Kidney capillary endothelial cell (primary cell): ENCODE measurements at places on chromosomes 11 and 22.

GRCh38 chr22:29813563-29813962, 24.5 kb downstream of the ASCC2 start:
- no peak for DNase-seq

- DNase-seq = no peak
These were observed 22.6 kb downstream of the C11orf71 start for GRCh38 chr11:114377612-114378267.

DNA sequence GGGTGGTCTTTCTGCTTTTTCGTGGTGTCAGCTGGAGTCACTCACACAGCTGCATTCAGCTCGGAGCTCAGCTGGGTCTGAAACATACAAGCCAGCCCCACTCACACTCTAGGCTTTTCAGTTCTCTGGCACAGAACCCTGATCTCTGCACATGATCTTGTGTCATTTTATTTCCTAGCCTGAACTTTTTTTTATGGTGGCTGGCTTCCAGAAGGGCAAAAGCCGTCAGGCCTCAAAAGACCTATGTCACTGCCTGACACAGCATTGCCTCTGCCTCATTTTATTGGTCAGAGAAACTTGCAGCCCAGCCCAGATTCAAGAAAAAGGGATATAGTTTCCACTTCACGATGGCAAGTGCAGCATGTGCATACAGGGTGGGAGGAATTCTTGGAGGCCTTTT, 117.8 kb downstream of the NTM start:
- no peak for DNase-seq

DNA sequence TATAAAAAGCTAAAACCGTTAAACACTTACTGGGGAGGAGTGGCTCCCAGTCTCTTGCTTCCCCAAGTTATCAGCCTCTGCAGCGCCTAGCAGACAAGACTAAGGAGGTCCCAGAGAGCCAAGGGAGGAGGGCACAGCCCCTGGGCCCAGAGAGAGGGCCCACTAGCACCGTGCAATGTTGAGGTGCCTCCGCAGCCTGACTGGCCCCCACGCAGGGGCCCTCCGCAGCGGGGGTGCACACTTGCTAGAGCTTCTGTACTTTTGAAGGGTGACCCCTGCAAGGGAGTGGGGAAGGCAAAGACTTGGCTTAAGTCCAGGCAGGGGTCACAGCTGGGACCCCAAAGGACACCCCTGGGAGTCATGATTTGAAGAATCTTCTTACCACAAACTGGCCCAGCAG, 98.0 kb downstream of the ADAMTS15 start:
- no peak for DNase-seq

- peak; percentile 40 for DNase-seq
These were observed 33.8 kb upstream of the APOA1 start for GRCh38 chr11:116871248-116871647.

- no peak for DNase-seq
These were observed 87.2 kb upstream of the PITPNB start for GRCh38 chr22:28006271-28006670.

- peak; percentile 36 for DNase-seq
These were observed 10.6 kb downstream of the TSPAN32 start for GRCh38 chr11:2312232-2313042.

DNA sequence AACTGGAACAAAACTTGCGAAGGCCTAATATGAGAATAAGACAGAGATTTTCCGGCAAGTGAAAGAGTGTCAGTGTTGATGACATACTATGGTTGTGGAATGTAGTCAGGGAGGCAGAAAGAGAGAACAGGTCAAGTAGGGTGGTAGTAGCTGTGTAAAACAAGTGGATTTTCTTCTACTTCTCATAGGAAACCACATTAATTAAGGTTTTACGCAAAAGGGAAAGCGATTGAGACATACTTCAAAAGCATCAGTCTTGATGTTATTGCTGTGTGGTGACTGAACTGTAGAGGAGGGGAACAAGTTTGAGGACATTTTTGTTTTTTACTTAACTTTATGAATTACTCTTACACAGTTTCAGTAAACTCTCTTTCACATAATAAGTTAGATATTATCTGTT, 186.0 kb upstream of the CNTN5 start:
- DNase-seq = no peak
